ENCODE measurements at places on chromosomes 2 and 18.

DNA sequence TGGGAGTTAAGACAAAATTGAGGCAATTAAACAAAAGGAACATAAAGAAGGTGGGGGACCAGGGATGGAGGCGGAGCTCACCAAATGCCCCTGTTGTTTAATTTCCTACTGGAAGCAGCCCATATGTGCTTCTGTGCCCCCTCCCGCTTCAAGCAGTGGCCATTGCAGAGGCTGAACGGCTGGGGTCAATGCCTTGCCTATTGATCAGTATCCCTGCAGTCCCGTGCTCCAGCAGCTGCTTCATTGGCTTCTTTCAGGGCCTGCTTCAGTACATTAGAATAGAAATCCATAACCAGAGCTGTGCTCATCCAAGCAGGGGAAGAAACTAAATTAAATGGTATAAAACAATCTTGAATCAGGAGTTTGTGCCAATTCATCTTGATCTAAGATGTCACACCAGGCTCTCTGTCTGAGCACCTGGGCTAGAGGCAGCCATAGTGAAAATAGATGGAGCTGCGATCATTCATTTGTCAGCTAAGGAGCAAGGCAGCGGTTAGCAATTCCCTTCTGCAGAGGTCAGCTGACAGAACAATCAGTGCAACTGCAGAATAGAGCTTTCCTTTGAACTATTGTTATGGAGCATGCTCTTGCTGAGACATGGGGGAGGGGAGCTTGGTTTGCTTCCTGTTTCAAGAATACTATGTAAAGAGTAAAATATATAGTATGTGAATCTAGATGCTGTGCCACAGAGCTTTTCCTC is 222.4 kb downstream of the WDR7 start:
- no peak for DNase-seq

DNA sequence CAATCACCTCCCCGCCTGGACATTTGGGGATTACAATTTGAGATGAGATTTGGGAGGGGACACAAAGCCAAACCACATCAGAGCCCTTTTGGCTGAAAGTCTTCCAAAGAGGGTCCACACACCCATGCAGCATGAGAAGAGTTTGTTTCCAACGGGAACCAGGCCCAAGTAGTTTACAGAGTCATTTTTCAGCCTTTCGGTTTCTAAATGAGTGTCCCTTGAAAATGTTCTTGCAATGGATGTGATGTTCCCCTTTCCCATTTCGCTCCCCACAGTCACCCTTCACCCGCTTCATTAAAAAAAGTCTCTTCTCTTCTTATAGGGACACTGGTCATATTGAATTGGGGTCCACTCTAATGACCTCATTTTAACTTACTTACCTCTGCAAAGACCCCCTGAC is 157.4 kb downstream of the ARL4C start:
- no peak for DNase-seq

GRCh38 chr18:28193177-28193778 is 16.3 kb upstream of the CDH2 start:
- DNase-seq = no peak

DNA sequence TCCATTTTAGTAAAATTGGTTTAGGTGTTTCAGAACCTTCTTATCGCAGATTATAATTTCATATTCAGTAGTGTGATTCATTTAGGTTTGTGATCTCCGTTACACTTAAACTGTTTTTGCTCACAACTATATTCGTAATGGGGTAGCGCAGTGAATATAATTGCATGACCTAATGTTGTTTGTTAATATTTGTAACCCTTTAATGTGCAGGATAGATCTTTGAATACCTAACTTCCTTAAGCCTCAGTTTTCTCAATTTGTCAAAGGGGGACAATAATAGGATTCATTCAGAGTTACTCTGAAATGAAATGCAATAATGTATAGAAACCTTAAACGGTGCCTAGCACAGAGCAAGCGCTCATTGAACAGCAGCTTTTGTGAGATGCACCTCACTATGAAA is 558 bp upstream of the ZDBF2 start:
- DNase-seq = no peak

GRCh38 chr2:21687589-21687988 is 563.8 kb downstream of the TDRD15 start:
- no peak for DNase-seq

DNA sequence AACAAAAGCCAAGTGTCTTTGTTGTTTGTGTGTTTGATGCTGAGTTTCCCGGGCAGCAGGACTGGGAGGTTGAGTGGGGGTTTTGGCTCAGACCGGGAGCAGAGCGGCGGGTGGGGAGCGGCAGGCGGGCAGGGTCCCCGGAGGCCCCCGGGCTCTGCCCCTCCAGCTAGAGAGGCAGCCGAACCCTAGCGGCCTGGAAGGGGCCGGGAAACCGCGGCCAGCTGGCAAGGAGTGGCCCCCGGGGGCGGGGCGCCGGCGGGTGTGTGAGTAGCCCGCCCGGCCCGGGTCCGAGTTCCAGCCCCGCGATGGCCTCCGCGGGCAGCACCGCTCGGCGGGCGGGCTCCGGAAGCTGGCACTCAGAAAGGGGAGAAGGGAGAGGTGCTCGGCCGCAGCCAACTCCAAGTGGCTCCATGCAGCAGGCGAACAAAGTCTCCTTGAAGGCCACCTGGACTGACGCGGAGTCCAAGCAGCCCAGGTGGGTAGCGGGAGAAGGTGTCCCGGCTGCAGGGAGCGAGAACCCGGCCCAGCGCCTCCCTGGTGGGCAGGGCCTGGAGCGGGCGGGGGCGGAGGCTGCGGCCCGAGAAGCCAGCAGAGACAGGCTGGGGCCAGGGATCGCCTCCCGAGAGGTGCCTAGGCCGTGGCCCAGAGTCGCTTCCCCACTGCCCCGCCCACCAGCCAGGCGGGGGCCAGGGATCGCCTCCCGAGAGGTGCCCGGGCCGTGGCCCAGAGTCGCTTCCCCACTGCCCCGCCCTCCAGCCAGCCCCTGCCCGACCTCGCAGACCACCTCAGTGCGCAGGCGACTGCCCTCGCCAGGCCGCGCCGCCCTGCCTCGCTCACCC is at the start of gene ANKRD53:
TSS of gene ANKRD53 (plus strand) at position 290 of the 839 bp plus-strand sequence. CDS start at position 306, 16 bp downstream.
- DNase-seq = no peak

DNA sequence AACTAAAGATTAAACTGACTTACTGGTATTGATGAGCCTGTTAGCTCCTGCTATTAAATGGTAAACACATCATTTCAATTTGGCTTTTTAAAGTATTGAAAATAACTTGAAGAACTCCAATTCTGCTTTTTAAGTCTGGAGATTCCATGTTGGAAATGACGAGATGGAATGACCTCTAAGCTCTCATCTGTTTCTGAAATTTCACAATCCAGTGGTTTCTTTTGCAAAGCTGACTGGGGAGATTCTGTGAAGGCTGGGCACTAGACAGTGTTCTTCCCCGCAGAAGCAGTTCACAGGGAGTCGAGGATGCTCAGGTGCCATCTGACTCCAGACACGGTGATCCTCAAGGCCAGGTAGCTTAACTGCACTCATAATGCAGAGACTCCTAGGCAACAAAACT is 44.7 kb downstream of the DHRS9 start:
- no peak for DNase-seq

DNA sequence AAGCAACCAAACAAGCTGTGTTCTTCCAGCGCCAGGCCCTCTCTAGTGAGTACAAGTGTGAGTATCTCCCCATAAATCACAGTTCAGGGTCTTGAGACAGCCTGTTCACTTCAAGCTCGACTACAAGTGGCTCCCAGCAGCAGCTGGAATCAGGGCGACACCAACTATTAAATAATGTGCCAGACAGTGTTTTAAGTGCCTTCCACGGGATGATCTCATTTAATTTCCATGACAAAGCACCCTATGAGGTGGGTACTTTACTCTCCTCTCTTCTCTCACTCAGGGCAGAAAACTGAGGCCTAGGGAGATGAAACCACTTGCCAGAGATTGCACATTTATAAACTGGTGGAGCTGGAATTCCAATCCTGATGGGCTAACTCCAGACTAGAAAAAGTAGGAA is 2.6 kb upstream of the FAM136A start:
- DNase-seq = no peak

DNA sequence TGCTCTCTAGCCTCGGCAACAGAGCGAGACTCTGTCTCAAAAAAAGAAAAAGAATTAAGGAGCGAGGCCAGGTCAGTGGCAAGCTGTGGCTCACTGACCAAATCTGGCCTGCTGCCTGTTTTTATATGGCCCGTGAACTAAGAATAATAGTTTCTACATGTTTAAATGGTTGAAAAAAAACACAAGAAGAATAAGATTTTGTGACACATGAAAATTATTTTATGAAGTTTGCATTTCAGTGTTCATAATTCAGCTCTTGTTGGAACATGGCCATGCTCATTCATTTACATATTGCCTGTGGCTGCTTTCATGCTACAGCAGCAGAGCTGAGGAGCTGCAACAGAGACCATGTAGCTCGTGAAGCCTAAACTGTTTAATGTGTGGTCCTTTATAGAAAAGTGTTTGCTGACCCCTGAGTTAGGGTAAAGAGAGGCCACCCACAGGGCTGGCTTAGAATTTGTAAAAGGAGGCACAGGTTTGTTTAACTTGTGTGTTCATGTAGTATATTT is 59.5 kb downstream of the MFSD6 start:
- no peak for DNase-seq

- no peak for DNase-seq
Observed at GRCh38 chr18:23835091-23835490, 145.8 kb downstream of the LAMA3 start.

GRCh38 chr18:3461704-3462103 is 11.7 kb downstream of the TGIF1 start:
- no peak for DNase-seq

DNA sequence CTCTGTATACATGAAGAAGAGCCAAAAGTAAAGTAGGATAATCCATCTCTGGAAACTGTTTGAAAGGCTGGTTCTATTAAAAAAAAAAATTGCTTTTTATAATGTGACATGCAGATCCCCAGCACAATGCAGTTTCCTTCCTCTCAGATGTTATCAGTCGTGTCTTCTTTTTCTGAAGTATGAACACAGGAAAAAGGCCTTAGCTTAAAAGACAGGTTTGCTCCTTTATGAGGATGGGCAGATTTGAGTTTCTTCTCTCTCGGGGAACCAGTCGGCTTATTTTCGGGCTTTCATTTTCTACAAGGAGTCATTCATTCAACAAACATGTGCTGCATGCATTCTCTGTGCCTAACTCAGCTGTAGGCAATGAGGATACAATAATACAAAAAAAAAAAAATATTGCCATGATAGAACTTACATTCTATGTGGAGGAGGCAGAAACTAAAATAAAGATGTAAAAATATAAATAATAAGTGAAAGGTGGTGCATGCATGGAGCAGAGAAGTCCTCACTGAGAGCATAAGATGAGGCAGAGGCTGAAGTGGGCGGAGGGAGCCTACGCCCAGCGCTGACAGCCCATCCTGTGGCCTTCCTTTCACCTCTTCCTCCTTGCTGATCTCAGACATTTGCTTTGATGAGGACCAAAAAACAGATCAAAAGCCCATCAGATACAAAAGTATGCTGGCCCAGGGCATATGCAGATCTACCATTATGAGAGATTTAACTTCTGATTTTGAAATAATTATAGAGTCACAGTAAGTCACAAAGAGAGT is at the start of gene CD226:
TSS of gene CD226 (minus strand) at position 513 of the 773 bp plus-strand sequence. CDS start at position 46, 467 bp downstream.
- DNase-seq = no peak

GRCh38 chr18:57891707-57892391 is 88.7 kb upstream of the ATP8B1 start:
- no peak for DNase-seq

- no peak for DNase-seq
Observed at GRCh38 chr2:172431463-172431862, 4.1 kb downstream of the ITGA6 start.

DNA sequence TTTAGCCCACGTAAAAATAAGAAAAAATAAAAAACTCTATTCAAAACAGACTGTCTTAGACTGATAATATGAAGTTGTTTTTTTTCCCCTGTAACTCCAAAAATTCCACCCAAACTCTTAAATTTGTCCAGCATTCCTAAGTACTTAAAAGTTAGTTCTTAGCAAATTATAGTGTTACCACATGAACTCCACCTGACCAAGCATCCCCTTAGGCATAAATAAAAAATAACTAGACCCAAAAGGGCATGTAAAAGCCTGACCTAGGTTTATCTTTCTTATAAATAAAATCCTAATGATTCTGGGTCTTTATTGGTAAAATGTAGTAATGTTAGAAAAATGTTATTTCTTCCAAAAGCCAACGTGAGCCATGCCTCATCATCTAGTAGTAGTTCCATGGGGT is 54.3 kb downstream of the TTC21B start:
- DNase-seq = no peak

DNA sequence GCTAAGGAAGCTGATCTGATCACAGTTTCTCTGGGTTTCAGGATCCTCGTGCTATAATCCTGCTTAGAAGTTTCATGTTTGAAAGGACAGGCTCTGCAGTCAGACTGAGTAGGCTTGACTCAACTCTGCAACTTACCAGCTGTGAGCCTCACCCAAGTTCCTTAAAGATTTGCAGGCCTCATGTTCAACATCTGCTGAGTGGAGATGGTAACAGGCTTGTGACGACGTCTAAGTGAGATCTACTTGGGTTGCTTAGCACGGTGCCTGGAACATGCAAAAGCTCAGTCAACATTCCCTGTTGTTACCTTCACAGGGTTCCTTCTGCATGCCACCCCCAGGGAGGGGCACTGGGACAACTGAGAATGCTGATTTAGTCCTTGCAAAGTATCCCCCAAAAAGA is 164.2 kb downstream of the C1D start:
- no peak for DNase-seq

DNA sequence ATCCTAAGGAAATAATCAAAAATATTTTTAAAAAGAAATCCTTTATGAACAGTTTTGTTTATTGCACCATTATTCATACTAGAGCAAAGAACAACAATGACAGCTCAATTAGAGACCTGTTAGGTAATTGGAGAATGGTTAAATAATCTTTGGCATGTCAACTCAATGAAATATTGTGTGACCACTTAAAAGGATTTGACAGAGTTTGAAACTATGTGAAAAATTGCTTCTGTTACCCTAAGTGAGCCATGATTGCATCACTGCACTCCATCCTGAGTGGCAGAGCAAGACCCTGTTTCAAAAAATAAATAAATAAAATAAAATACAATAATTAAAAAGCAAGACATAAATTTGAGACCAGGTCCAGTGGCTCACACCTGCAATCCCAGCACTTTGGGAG is 66.1 kb upstream of the ATP8B1 start:
- no peak for DNase-seq

GRCh38 chr18:58796220-58796619 is 68.5 kb upstream of the ZNF532 start:
- no peak for DNase-seq

DNA sequence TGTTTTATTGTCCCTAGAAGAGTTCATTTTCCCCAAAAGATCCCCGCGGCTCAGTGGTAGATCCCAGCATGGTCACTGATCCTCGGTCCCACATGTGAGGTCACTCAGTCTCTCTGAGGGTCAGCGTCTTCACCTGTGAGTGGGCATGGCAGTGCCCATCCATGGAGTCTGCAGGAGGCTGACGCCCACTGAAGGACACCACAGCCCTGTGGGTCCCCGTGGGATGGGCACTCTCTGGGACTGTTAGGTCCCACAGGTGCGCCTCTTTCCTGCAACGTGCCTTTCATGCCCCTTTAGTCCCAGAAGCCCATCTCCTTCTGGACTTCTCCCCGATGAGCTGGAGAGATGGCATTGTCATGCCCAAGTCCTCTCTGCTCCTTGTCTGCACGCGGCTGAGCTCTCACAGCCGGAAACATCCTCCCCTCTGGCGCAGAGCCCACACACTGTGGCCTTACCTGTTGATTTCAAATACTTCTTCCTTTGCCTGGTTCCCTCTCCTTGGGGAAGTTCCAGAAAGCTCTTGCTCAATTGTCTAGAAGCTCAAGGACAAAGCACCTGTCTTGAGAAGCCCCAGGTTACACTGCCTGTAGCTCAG is 75.9 kb downstream of the PTGR3 start:
- no peak for DNase-seq
